Smooth muscle cell of trachea (primary cell): ENCODE measurements at places on chromosomes 3 and 15. TPM values are rescaled to one million over a fixed set of nuclear protein-coding genes. Genes with fewer than 3 reads are reported as not detected.

The TRMT10C gene
- total RNA-seq, result 21.3 and 34.8 TPM in 2 replicates

The MED12L gene
- total RNA-seq, result 0.33 and 0.44 TPM in 2 replicates

The HYPK gene
- total RNA-seq, result 5.1 and 7.9 TPM in 2 replicates

The TUBGCP5 gene
- 18.7 and 25.2 TPM in 2 replicates for total RNA-seq

The LDHAL6B gene
- total RNA-seq, result not detected in 2 replicates

The GADL1 gene
- 0.33 and 1.3 TPM in 2 replicates for total RNA-seq

The GNB5 gene
- 38.1 and 45.2 TPM in 2 replicates for total RNA-seq

The PYDC2 gene
- not detected in 2 replicates for total RNA-seq

The CTXN2 gene
- total RNA-seq, result not detected in 2 replicates

The TMEM115 gene
- total RNA-seq, result 45.5 and 84.4 TPM in 2 replicates
